ENCODE measurements at places on chromosomes 5 and 9.

- no peak for DNase-seq
These were observed 31.9 kb downstream of the CAMK4 start for GRCh38 chr5:111256128-111256527.

GRCh38 chr9:122307925-122308324, 43.2 kb downstream of the MRRF start:
- DNase-seq, result no peak

GRCh38 chr5:149297340-149298025, 25.8 kb downstream of the AFAP1L1 start:
- DNase-seq, result no peak

DNA sequence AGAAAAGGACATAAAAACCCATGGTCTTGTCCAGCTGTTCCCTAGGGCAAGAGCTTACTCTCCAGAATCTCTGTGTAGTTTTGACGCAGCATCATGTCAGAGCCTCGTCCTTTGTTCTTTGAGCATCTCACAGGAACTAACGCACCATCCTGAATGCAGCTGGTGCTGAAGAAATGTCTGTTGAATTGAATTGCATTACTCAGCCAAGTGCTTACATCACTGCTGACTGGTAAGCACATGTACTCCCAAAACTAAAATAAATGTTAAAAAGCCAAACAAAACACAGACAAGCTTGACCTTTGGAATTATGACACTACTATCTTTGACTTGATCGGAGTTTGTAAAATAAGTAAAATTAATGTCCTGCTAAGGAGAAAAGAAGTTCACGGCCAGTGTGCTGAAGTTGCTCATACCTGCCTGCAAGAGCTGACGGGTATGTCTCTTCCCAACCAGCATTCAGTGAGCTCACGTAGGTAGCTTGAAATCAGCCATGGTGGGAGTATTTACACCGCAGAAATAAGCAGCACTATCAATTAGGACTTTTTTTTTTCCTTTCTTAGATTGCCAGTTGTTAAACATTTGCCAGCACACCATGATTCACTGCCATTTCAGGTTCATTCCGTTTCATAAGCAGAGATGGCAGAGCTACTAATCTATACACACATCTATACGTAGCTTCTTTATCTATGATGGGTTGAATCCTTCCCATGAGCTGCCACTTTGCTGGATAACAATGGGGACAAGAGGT, 310.6 kb upstream of the MSX2 start:
- no peak for DNase-seq

- peak; percentile 29 for DNase-seq
These were observed 966 bp downstream of the SNX2 start for GRCh38 chr5:122775550-122776542.

DNA sequence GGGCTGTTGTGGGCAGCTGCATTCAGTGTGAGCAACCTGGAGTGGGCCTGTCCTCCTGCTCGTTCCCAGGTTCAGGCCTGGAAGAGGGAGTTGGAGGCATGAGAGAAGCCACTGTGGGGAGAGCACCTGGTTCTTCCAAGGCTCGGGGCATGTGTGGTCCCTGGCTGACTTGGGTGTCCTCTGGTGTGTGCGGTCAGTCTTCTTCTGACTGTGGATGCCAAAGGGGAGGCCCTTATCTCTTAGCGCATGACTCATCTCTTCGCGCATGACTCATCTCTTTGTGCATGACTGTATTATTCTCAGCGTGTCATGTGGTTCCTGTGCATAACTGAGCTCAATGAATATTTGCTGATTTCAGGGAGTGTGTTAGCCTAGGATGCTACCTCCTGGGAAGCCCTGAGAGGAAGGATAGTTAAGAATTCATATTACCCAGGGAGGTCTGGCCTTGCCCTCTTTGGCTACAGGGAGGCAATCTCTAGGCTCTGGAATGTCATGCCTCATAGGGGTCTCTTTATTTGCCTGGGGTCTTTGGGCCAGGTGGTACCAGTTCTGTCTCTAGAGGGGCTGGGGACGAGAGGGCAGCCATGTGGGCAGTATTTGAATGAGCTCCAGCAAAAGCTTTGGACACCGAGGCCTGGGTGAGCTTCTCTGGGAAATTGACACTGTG, 188.7 kb downstream of the HSPA4 start:
- DNase-seq, result no peak

- DNase-seq, result no peak
These were observed 192.2 kb upstream of the C9orf72 start for GRCh38 chr9:27765266-27766072.

DNA sequence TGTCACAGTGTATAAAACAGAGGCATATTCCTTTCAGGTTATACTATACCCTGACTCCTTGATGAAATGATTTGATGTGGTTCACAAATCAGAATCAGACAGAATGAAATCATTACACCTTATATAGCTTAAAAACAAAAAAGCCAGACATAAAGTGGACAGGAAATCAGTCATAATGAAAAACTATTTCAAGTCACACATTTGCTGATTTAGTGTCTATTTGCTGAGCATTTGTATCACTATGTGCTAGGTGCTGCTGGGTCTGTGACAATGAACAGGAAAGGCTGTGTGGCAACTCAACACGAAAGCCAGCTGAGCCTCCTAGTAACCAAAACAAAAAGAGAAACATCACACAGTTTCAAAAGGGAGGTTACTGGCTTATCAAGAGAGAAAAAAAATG, 194.0 kb downstream of the EFNA5 start:
- DNase-seq, result peak; percentile 81

GRCh38 chr9:87249029-87249428, 248.6 kb upstream of the DAPK1 start:
- DNase-seq, result no peak

DNA sequence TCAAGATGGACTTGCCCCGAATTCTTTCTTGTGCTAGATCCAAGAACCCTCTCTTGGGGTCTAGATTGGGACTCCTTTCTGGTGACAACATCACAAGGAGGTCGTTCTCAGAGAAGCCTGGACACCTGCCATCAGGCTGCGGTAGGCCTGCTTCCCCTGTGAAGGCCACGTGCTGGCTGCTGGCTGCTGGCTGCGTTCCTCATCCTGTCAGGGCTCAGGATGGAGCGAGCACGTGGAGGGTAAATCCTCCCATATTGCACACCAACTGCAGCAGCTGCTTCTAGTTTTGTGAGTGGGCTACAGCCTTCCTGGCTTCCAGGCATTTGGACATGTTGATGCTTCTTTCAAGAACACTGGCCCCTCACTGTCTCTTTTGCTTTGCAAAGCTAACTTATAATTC, 95.6 kb downstream of the HSPA4 start:
- DNase-seq, result no peak

GRCh38 chr5:68325065-68325580, 109.6 kb downstream of the PIK3R1 start:
- DNase-seq, result no peak

All from CD4-positive, alpha-beta T cell treated with Interleukin-17A for 1 hour (primary cell).